SW480 (cell line): ENCODE measurements at places on chromosomes 7 and 10.

DNA sequence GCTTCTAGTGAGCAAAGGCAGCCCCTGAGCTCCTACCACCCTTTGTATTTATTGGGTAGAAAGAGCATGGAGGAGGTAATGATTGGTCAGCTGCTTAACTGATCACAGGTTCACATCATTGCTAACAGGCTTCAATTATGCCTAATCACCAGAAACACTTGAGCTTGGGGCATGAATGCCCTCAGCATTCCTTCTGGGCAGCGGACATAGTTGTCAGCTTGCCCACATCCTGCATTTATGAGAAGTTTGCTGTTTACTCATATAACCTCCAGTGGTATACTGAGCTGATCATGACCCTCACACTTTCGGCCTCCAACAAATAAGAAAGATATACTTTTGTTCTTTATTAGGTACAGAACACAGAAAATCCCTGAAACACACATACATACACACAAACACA is 140.3 kb upstream of the ODAD2 start:
- peak; percentile 3 for DNase-seq

DNA sequence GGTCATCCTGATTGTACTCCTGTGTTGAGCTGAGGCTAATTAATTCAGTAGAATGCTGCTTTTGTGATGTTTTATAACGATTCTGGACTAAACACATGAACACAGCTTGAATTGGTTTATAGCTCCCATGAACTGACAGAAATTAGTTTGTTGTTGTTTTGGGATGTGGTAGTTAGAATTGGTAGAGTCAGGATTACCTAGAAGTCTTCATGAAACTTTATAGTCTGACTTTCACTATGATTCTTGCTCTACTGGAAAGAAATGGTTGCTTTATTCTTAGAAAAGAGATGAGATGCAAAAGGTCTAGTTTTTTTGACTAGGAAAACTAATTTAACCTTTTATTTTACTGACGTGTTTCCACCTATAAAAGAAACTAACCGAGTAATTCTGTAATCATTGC is 23.4 kb upstream of the TRUB1 start:
- no peak for DNase-seq

DNA sequence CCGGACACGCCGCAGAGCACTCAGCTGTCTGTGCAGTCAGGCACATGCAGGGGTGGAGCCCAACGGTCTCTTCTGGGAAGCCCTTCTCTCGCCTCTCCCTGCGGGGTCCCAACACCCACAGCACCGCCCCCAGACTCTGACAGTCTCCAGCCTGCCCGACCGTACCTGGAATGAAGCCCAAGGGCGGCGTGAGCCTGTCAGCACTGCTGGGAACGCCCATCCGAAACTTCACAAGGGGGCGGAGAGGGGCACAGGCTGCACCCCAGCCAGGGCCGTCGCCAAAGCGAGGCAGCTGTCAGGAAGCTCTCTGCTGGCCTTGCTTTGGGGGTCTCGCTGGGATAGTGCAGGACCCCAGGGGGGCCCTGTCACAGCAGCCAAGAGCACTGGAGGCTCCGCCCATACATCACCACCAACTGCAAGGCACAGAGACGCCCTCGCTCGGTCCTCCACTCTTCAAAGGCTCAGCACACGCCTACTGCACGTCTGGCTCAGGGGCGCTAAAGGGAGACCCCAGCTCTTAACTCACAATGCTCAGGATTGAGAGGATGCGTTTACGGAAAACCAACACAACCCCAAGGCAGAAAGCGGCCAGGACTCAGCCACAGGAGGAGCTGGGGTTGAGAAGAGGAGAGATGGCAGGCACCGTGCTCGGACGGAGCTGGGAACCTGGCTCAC is 30.9 kb downstream of the MAD1L1 start:
- DNase-seq: no peak

DNA sequence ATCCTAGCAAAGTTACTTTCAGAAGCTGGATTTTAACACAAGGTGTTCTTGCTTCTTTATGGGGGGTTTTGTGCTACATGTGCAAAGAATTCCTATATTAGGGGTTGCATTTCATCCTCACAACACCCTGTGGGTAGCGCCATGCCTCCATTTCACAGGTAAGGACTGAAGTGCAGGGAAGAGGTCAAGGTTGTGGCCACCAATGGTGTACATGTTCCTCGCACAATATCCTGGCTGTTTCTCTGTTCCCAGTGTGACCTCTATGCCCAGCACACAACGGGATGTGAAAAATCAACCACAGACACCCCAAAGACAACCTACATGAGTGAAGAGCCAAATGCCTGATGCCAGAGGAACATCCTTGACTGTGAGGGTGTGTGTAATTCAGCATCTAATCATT is 80.8 kb downstream of the CHST15 start:
- DNase-seq: no peak

- no peak for DNase-seq
These were observed 2.1 kb downstream of the ATP5MK start for GRCh38 chr10:103394180-103394579.

DNA sequence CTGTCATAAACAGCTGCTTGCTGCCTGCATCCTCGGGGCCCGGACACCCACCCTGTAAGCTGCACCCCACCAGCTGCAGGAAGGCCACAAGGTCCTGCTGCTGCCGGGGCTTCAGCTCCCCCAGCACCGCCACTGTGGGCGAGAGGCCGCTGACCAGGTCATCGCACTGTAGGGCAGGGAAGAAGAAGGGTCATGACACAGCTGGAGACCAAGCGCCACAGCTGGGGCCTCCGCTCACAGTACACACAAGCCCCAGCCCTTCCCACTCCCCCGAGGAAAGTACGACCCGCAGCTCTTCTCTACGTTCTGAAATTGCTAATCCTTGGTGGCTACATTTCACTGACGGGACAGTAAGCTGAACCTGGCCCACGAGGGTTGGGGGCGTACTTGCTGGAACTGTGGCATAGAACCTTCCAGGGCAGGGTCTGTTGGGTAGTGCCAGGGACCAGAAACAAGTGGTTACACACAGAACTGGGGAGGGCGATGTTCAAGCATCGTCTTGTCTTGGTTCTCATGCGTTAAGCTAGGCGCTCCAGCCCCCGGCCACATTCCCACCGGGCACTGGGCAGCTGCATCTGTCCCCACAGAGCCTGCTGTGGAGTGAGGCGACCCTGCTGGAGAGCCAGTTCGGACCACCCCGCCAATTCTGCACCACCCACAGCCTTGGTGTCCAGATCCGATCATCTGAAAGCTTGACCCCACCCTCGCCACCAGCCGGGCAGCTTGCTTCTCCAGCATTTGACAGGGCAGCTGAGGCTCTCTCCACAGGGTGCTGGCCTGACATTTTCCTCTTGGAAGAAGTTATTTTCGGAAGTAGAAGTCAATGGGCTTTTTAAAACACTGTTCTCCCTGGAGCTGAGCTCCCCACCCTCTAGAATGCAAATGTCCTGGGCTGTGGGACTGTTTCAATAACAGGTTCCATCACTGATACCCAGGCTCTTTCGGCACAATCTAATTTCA is 50.8 kb downstream of the GSDME start:
- no peak for DNase-seq
